ENCODE measurements at places on chromosomes 2 and 18.
A peak's percentile ranks its signal among the peaks of the same experiment; 100 is the strongest.

- peak; percentile 79 for DNase-seq
Measured at GRCh38 chr2:182715892-182716649, at the start of gene DNAJC10. Gene DNAJC10 (plus strand): TSS chr2:182716257. CDS start chr2:182718087, 1,830 bp downstream.

DNA sequence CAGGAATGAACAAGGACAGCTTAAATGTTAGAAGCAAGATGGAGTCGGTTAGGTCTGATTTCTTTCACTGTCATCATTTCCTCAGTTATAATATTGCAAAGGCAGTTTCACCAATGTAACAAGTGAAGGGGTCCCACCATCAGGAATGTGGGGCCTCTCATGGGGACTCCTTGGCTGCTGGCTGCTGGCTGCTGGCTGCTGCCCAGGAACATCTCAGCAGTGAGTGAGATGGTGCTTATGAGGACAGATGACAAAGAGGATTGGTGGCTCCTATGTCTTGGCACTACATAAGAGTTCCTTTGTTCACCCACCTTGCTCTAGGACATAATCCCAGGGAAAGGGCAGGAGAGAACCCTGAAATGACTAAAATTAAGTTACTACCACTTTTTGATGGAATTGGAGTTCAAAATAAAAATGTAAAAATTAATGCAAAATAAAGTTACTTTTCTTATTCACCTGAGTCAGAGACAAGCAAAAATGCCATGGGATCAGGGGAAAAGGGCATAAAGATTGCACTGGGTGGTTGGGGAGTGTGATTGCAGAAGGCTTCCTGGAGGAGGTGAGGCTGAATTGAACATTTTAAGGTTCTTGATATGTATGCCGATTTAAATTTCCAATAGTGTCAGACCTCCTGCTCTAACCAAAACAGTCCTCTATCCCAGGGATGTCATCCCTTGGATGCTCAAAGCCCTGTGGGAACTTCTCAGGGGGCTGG, 23.4 kb downstream of the TMEM177 start:
- no peak for DNase-seq

GRCh38 chr2:45435316-45435715, 175.8 kb downstream of the SRBD1 start:
- DNase-seq: no peak

DNA sequence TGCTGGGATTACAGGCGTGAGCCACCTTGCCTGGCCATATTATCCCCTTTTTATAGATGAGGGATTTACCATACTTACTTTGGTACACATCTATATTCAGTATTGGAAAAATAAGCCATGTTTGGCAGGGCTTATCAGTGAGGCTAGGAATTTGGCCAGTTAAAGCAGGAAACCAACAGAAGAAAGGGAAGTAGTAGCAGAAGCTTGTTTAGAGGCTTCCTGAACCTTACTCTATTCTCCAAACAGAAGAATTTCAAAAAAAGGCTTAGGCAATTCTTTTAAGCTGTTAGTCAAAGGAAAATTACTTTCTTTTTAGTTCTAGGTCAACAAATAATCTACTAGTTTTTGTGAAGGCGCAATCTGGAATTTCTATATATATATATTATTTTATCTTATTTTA, 3.2 kb upstream of the GLS start:
- no peak for DNase-seq

DNA sequence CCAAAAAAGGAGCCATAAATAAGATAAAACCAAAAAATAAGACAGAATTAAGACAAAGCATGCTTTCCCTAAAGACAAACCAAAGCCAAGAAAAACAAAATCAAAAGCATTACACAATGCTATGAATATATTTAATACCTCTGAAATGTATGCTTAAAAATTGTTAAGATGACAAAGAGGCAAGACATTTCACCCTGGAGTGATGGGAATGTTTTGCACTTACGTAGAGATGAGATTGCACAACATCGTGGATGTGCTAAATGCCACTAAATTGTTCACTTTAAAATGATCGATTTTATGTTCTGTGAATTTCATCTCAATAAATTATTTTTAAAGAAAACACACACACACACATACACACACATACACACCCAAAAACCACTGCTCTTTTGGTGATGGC, 386.6 kb upstream of the KLHL29 start:
- DNase-seq: no peak

DNA sequence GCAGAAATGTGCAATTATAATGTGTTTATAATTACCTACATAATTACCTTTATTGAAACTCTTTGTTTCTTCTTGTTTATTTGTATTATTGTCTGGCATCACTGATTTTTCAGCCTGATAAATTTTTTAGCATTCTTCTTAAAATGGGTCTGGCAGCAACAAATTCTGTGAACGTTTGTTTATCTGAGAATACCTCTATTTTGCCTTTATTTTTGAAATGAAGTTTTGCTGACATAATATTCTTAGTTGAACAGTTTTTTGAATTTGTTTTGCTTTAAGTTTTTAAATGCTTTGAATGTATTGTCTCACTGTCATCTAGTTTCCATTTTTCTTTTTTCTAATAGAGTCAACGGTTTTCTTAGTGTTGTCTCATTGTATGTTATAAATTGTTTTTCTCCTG, 1152.0 kb upstream of the CDH2 start:
- DNase-seq: no peak

- no peak for DNase-seq
Measured at GRCh38 chr2:73020306-73020656, 51.2 kb downstream of the SFXN5 start.

DNA sequence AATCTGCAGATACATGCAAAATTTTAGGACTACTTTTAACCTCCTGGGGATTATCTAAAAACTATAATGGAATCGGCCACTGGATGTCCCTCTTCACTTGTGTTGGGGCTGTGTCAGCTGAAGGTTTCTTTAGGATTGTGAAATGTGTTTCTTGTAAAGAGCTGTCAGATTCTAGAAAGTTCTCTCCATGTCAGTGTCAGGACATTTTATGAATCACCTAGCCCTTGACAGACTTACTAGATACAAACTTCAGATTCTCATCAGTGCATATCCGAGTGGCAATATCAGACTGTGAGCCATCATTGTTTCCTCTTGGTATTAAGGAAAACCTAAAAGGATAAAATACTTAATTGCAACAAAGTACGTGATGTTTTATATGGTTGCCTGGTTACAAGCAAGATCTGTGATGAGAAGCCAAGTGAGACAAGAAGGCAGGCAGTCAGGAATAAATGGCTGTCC, 107.3 kb downstream of the CPS1 start:
- no peak for DNase-seq
